ENCODE measurements at places on chromosomes 12 and 14.

DNA sequence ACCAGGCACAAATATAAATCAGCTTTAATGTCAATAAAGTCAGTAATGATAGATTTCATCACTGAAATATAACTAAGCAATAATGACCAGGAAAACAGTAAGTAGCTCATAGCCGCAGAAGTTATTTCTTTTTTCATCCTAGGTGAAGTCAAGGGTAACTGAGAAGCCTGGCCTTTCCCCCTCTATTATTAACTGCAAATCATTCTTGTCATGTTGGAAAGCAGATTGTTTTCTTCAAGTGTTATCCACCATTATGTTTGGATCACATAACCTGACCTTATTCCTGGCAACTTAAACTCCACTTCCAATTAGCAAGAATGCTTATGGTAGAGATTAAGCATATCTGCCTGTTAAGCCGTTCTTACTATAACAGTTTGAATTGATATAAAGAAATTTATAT lies 603.4 kb upstream of the FOXG1 start:
- no peak for DNase-seq

GRCh38 chr12:94326727-94327126 lies 132.9 kb downstream of the CEP83 start:
- peak; percentile 28 for DNase-seq

DNA sequence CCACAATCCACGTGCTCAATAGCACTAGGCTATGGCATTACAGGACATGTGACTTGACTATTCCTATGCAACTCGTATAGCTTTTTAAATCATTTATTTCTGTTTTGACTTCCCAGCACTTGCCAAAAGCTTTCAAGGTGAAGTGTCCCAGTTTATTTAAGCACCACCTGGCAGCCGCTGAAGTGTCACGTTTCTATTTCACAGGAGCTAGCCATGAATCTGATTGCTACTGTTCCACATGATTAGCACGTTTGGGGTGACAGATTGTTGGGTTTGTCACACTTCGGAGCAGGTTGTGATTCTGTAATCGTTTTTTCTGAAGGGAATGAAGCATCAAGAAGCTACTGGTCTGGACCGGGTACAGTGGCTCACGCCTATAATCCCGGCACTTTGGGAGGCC lies 39.9 kb upstream of the BICDL1 start:
- no peak for DNase-seq

DNA sequence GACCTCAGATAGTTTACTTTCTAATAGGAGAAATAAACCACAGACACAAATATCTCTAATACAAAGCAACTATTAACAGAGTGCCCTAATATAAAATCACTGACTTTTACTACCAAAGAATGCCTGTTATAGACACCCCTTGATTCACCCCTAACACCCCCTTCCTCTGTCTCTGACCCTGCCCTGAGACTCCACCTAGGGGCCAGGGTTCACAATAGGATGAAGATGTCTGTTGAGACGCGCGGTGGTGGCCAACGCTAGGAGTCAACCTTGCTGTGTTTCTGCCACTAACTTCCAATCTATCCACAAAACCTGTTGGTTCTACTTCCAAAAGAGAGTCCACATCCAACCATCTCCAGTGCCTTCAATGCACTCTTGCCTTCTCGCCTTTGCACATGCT lies 10.9 kb upstream of the TC2N start:
- DNase-seq: no peak

- DNase-seq: no peak
Measured at GRCh38 chr12:52975820-52976573, 27.1 kb downstream of the KRT18 start.

- peak; percentile 63 for DNase-seq
Measured at GRCh38 chr14:56002876-56003625, 115.2 kb upstream of the PELI2 start.

- DNase-seq: no peak
Measured at GRCh38 chr12:77685901-77686300, 144.8 kb upstream of the NAV3 start.

GRCh38 chr12:9064201-9064814 lies 51.4 kb downstream of the A2M start:
- peak; percentile 62 for DNase-seq

- no peak for DNase-seq
Measured at GRCh38 chr12:49838973-49839633, 3.8 kb downstream of the BCDIN3D start.

GRCh38 chr12:127125607-127126259 lies 1141.2 kb upstream of the TMEM132C start:
- peak; percentile 46 for DNase-seq

DNA sequence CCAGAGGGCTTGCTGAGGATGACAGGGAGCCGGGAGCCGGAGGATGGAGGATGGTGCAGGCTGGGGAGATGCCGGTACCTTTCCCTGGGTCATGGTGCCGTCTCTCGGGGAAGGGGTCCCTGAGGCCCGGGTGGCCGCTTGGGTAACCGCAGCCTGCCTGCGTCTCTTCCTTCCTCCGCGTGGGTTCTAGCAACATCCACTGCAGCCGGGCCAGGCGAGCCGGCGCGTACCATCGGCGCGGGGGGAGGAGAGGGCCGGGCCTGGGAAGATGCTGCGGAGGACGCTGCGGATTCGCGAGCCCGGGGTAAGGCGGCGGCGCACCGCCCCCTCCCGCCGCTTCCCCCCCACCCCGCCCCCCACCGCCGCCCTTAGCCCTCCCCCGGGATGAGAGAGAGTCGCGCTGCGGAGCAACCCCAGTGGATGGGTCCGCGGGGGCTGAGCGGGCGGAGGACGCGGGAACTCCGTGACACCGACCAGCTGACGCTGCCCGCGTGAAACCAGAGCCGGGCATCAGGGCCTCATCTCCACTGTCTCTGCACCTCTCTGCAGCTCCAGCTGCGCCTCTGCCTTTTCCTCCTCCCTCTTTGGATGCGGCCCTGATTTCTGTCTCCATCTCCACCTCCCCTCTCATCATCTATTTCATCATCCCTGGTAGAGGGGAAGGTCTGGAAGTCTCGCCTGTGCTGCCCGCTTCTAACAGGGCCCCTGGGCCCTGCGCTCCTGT lies at the start of gene FAIM2:
FAIM2 (minus strand) TSS at position 201 of the 724 bp plus-strand sequence; CDS start at position 93, 108 bp downstream.
- peak; percentile 63 for DNase-seq

DNA sequence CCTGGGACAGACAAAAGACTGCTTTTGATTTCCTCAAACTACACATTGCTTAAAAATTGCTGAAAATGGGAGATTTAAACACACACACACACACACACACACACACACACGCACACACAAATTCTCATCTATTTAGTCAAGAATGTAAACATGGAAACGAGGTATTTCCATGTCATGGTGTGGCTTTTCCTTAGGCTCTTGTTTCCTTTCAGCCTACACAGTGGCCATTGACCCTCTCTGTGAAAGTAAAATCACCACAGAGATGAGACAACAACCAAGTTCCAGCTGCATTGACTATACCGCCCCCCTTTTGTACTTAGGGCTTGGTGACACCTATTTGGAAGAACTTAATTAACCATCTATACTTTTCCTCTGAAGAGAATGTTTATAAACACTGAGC lies 41.9 kb downstream of the TTC8 start:
- DNase-seq: no peak

GRCh38 chr14:92340931-92341330 lies 18.0 kb downstream of the SLC24A4 start:
- DNase-seq: peak; percentile 58

- DNase-seq: no peak
Measured at GRCh38 chr12:38282886-38283285, 33.7 kb upstream of the ALG10B start.

GRCh38 chr14:42011221-42011620 lies 404.5 kb downstream of the LRFN5 start:
- DNase-seq: no peak

DNA sequence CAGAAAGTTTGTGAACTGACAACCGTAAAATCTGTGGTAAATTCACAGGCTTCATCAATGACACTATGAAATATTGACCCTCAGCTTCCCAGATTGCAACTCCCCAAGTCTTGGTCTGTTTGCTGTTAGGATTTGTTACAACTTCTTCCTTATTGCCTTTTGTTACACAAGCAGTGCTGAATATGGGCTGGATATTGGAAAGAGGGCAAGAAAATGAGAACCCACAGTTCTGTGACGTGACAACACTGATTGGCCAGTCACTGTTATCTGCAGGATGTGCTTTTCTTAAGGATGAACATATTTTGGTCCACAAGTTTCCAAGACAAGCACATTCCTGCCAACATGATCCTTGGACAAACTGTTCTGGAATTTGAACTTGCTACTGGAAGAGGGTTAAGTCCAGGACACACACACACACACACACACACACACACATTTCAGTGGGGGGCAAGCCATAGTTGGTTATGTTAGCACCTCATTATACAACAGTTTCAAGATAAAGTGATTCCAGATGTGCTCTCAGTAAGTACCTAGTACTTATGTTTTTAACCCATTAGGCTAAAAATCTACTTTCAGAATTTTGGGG lies 16.6 kb upstream of the SLC38A2 start:
- no peak for DNase-seq

DNA sequence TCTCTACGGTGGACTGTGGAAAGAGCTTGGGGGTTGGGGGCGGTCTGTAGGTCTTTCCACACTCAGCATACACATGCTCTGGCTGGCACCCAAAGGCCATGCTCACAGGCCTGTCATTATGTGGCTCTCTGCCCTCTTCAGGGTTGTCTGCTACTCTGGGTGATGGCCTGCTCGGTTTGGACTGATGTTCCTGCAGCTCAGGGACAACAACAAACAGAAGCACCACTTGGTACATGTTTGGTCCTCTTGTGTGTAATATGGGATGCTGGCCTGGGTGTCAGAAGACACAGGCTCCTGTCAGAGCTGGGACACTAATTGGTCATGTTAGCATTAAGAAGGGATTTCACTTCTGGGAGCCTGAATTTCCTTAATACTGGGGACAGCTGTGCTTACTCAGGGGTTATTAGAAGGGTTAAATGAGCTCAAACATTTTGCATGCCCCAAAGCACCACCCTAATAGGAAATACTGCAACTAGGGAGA lies 32.7 kb upstream of the SELPLG start:
- DNase-seq: no peak

- DNase-seq: no peak
Measured at GRCh38 chr12:24911271-24911791, 37.6 kb downstream of the BCAT1 start.

GRCh38 chr12:5577741-5578140 lies 145.8 kb downstream of the NTF3 start:
- DNase-seq: no peak

GRCh38 chr14:29360656-29361055 lies 567.0 kb downstream of the PRKD1 start:
- no peak for DNase-seq

GRCh38 chr14:72904840-72905561 lies 11.1 kb upstream of the DPF3 start:
- DNase-seq: peak; percentile 65

- DNase-seq: peak; percentile 14
Measured at GRCh38 chr14:99173086-99173485, 98.9 kb downstream of the BCL11B start.

DNA sequence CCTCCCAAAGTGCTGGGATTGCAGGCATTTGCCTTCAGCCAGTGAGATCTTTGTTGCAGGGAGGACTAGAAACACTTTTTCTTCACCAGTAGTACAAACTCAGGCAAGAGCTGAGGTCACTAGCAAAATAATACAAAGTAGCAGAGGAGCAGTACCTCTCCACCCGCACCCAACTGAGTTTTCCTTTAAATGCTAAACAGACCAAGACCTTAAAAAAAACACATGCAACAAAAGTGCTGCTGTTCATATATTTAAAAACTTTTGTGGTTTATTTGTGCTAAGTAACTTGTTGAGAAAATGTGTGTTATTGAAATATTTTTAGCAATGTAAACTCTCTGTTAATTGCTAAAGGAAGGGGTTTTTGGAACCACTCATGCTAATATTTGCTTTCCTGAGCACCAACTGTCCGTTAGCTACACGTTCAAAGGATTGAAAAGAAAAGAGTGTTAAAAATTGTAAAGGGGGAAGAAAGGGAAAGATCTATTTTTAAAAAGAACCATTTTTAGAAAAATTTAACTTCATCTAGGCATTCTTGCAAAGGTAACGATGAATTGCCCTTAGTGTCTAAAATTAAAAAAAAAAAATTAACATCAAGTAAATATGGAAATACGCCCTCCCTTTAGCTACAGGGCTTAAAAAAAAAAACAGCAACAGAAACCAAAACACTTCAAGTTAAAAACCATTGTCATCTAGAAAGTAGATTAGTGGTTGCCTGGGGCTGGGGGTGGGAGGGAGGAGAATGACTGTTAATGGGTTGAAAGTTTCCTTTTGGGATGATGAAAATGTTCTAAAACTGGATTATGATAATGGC lies 114.0 kb upstream of the KRAS start:
- DNase-seq: peak; percentile 68

DNA sequence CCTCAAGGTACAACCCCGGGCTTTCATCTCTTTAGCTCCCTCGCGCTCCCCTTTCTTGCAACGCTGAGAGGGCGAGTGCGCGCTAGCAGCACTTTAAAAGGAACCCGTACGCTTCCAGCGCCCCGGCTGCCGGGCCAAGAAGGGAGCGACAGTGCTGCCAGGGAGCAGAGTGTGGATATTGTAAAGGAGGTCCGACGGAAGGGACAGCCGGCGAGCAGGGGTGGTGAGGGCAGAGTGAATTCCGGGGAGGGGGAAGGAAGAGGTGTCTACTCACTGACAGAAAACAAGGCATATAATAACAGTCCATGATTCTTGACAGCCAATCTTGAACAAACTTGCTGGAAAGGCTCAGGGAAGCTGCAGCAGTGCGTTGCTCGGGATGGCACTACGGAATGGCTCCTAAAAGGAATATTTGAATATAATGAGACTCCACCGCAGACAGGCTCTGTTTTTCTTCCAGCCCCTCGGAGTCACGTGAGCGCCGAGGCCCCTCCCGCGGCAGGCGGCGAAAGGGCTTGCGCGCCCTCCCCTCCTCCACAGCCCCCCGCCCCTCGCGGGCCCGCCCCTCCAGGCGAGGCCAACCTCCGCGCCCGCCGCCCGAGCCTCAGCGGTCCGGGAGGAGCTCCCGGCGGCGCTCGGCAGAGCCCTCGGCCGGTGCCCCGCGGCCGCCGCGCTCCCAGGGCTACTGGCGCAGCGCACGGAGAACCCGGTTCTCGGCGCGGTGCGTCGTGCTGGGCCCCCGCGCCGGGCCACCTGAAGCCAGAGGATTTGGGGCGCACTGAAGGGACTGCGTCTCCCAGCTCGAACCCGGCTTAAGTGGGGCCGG lies 3.4 kb downstream of the BMP4 start:
- peak; percentile 32 for DNase-seq

GRCh38 chr12:24111616-24112015 lies 162.1 kb upstream of the SOX5 start:
- no peak for DNase-seq

DNA sequence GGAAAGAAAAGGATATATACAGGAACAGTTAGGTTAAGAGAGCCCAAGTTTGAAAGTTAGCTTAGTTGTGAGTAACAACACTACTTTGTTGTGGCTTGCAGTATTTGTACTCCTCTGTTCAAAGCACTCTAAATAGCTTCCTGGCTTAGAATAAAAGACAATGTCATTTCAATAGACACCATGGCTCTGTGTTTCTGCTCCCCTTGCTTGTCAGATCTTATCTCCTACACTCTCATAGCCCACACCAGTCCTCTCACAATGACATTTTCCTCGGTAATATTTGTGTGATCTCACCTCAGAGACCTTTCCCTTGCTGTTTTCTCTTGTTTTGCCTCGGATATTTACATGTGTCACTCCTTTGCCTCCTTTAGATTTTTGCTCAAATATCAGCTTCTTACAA lies 418.4 kb downstream of the MDGA2 start:
- no peak for DNase-seq

Measured in activated T-cell treated with anti-CD3 and anti-CD28 coated beads, Interleukin-2, amount 50 U/mL, for 48 hours (primary cell).